ENCODE measurements at places on chromosomes 2 and 18.

GRCh38 chr18:5444847-5445246, 99.0 kb downstream of the EPB41L3 start:
- no peak for DNase-seq

- no peak for DNase-seq
These were observed 13.1 kb upstream of the MLPH start for GRCh38 chr2:237473878-237474441.

GRCh38 chr2:99806758-99807157, 316.9 kb upstream of the REV1 start:
- no peak for DNase-seq

GRCh38 chr2:624096-624495, 53.1 kb downstream of the TMEM18 start:
- DNase-seq: no peak

DNA sequence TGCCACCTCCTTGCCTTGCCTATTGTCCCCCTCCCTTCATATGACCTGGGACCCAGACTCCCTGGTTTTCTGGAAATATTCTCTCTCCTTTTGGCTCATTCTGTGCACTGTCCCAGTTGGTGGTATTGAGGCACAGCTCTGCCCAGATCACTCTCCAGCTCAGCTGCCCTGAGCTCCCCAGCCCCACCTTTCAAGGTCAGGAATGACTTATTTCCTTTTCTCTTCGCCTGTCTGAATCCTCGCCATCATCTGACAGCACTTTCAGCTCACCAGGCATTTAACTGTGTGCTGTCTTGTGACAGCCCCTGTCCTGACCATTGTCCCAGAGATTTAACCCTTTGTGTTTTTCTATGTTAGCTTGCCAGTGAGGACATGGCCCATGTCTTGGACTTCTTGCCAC, 133.0 kb downstream of the MSH2 start:
- DNase-seq: no peak

- no peak for DNase-seq
These were observed 5.8 kb downstream of the FZD7 start for GRCh38 chr2:202039278-202040078.

DNA sequence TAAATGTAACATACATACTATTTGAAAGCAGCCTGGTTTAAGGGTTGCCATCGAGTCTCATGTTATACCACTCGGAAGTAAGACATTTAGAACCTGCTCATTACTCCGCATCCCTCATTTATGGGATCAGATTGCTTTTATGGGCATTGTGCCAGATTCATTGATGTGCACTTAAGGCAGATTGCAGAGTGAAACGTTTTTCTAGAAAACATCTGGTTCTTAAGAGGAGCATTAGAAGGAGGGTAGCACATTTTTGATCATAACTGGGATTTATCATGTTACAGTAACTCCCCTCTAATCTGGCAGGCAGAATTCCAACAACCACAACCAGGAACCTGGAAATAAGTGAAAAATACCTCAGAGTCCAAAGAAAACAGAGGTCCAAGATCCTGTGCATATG, 74.2 kb upstream of the GALNT3 start:
- DNase-seq: no peak

DNA sequence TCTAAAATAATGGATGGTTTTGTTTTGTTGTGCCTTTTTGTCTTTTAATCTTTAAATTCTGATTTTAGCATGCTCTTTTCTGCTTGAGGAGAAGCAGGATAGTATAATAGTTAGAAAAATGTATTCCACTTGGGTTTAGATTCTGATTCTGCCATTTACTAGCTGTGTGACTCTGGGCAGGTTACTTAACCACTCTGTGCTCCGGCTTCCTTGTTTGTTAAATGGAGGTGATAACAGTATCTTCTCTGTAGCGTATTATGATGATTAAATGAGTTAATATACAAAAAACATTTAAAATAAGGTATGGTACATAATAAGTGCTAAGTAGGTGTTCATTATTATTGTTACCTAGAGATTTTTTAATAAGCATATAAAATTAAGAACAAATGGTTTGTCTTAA, 26.9 kb upstream of the IL18RAP start:
- no peak for DNase-seq

DNA sequence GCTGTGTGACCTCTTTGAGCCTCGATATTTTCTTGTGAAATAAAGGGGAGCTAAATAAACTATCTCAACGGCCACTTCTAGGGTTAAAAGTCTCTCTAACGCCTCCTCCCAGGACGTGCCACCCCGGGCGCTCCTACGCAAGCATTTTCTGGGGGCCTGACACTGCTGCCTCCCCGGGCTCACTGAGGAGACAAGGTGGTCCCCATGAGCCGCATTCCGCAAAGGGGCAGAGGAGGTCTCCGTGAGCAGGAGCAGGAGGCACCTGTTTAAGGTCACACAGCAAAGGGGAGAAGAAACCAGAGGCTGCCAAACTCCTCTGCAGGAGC, 913 bp upstream of the WNT10A start:
- no peak for DNase-seq

GRCh38 chr2:20141056-20141762, 83.7 kb downstream of the SDC1 start:
- no peak for DNase-seq

DNA sequence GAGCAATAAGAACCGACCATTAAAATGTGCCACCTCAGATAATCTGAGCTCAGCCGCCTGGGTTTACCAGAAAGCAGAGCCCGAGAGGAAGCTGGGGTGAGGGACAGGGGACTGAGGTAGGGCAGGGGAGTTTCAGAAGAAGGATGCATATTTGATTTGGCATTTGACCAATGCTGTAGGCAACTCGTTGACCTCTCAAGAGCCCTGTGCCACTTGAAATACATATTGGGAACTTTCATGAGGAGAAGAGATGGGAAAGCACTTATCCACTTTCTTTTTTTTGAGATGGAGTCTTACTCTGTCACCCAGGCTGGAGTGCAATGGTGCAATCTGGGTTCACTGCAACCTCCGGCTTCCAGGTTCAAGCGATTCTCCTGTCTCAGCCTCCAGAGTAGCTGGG, 148.4 kb upstream of the SPRED2 start:
- DNase-seq: no peak

DNA sequence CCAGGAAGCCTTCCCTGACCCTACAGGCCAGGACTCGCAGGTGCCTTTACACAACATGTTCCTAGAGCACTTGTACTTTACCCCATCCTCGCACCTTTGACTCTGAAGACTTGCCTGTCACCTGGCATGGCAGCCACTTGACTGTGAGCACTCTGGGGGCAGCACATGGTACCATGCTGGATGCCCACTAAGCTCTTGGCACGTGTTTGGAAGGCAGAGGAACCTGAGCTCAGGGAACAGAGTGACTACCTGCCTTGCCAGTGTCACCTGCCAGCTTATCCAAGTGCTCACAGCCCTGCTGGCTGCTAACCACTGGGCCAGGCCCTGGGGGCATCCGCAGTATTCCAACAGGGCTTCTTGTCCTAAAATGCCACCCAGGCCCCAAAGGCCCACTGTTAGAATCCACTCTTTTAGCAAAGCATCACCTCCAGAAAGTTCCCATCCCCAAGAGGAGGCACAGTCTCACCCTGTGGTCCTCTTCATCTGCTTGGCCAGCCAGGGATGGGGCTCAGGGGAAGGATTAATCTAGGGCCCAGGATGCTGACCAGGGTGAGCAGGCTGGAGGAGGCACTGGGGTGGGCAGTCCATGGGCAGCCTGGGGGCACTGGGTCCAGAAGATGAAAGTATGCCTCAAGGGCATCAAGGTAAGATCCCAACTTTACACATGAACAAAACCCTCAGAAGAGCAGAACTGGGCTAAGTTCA, 57.0 kb downstream of the ZBTB7C start:
- DNase-seq: no peak

- DNase-seq: no peak
These were observed 219.3 kb downstream of the GLI2 start for GRCh38 chr2:120954939-120955338.

- DNase-seq: no peak
These were observed 33.6 kb downstream of the MAL start for GRCh38 chr2:95058989-95059641.

GRCh38 chr18:8367217-8367988, 241.8 kb upstream of the RAB12 start:
- DNase-seq: peak; percentile 8

GRCh38 chr2:157866202-157866601, 9.9 kb downstream of the ACVR1 start:
- no peak for DNase-seq

DNA sequence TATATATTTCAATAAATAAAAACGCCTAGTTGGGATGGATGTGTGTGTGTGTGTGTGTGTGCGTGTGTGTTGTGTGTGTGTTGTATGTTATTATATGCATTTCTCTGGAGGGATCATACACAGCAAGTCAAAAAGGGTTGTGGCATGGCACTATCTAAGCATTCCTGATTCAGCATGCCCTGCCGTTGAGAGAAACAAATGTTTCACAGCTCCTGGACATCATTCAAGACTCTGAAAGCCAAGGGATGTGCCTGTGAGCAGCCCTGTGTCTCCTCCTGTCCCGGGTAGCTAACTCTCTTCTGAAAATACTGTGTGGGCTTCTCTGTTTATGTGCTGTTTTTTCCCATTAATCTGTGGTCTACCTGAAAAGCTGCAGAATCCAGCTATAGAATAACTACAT, 197.9 kb upstream of the SETBP1 start:
- DNase-seq: no peak

- DNase-seq: no peak
These were observed 185.4 kb downstream of the FBXO15 start for GRCh38 chr18:73962256-73962655.

DNA sequence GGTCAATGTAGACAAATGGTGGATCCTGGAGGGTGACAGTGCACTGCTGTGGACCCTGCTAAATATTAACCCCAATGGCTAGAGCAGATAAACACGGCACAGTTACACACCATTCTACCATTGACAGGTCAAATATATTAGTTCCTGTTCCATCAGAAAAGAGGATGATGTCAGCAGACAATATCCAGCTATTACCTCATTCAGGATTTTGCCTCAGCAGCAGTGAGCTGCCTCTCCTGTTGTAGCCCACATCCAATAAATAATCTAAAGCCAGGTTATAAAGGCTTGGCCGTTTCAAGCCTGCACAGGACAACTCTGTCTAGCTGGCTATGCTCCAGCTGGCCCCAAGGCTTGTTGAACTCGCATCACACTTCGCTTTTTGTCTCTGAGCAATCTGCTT, 31.6 kb upstream of the NETO1 start:
- DNase-seq: no peak

- no peak for DNase-seq
These were observed 73.9 kb downstream of the SOX11 start for GRCh38 chr2:5766056-5766455.
